Endothelial cell of umbilical vein (primary cell): ENCODE measurements at places on chromosomes 12 and 14. TPM values are rescaled to one million over a fixed set of nuclear protein-coding genes. Genes with fewer than 3 reads are reported as not detected.

RAD51AP1 gene
- 23.1 and 23.4 TPM in 2 replicates for total RNA-seq

CLMN gene
- total RNA-seq: 8.4 and 9.6 TPM in 2 replicates

SMIM41 gene
- total RNA-seq: not detected in 2 replicates

IFNG-AS1 gene
- total RNA-seq: not detected in 2 replicates

MEG3 gene
- 227 and 508 TPM in 2 replicates for total RNA-seq

ACOT4 gene
- total RNA-seq: 0.53 and 0.69 TPM in 2 replicates
